ENCODE measurements at places on chromosomes 7 and 10. TPM values are rescaled to one million over a fixed set of nuclear protein-coding genes. Genes with fewer than 3 reads are reported as not detected.

DNA sequence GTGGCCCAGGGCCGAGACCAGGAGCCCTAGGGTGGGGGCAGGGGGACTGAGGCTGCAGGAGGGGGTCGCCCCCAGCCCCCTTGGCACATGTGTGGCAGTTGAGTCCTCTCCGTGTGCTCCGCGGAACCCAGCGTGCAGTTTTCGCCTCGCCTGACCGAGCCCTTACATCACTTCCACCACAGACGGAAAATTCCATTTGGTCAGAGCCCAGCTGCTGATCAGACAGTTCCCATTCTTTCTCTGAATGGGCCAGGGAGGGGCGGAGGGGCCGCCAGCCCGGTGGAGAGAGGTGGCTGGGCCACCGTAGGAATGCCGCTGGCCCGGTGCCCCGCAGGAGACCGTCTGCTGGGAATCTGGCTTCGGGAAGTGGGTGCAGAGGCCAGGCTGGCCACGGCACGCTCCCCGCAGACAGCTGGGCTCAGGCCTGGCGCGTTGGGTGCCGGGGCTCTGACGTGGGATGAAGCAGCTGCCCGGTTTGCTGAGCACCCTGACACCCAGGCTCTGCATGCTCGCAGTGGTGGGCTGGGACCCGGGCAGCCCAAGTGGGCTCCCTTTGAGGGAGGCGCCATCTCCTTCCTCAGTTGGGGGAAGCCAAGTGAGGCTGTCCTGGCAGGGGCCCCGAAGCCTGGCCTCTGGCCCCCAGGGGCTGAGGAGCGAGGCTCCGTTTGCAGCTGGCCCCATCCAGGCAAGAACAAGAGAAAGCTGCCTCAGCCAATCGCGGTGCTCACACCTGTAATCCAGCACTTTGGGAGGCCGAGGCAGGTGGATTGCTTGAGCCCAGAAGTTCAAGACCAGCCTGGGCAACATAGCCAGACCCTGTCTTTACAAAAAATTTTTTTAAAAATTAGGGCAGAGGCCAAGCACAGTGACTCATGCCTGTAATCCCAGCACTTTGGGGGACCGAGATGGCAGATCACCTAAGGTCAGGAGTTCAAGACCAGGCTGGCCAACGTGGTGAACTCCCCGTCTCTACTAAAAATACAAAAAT is 9.9 kb downstream of the TTYH3 start:
- H3K4me1 ChIP-seq: peaks cover 38% of the 10 kb centered on the region
- H3K36me3 ChIP-seq: no peaks in the 10 kb centered on the region
- no peak for DNase-seq
- H3K27me3 ChIP-seq: no peaks in the 10 kb centered on the region

DNA sequence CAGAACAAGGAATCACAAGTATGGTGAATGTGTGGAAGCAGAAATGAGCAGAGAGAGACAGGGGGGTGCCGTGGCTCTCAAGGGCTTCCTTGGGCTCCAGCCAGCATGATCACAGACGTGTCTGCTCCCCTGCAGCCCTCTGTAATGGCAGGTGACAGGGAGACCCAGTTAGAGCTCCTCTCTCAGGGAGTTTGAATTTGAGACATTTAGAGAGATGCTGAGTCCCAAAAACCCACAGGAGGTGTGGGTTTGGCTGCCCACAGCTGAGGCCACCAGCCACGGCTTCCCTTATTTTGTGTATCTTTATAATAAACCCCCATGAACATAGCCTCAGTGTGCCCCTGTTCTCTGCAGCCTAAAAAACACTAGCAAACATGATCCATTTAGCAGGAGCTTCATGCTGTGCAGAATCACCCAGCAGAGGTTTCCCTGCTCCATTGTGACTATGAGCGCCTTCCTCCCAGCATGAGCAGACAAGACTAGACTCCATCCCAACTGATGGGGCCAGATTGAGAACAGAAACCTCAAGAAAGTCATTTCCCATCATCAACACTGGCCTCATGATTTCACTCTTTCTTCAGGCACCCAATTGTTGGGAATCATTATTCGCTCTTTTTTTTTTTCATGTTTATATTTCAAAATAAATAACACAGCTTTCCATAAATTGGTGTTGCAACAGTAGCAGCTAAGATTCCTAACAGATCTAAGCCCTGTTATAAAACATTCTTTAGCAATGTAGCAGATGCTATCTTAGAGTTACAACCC is 13.4 kb downstream of the NOD1 start:
- H3K27me3 ChIP-seq: no peaks in the 10 kb centered on the region
- H3K4me1 ChIP-seq: peaks cover 39% of the 10 kb centered on the region

INMT gene
- total RNA-seq: 3.2 TPM

GRCh38 chr7:159097661-159098423 is 46.8 kb downstream of the VIPR2 start:
- no peak overlapping the region for H3K4me3 ChIP-seq
- no peaks in the 10 kb centered on the region for H3K4me1 ChIP-seq
- no peaks in the 10 kb centered on the region for H3K27me3 ChIP-seq
- no peak overlapping the region for H3K27ac ChIP-seq
- no peaks in the 10 kb centered on the region for H3K36me3 ChIP-seq

CACNA2D1 gene
- total RNA-seq: 8.2 TPM

- H3K27me3 ChIP-seq: no peaks in the 10 kb centered on the region
- H3K4me1 ChIP-seq: no peaks in the 10 kb centered on the region
- H3K36me3 ChIP-seq: no peaks in the 10 kb centered on the region
- H3K4me3 ChIP-seq: no peak overlapping the region
- no peak for DNase-seq
- H3K27ac ChIP-seq: no peak overlapping the region
Measured at GRCh38 chr10:131816941-131817700, 83.7 kb upstream of the PPP2R2D start.

SYT15 gene
- 0.38 TPM for total RNA-seq

ADAM12 gene
- total RNA-seq: 2.5 TPM

DNA sequence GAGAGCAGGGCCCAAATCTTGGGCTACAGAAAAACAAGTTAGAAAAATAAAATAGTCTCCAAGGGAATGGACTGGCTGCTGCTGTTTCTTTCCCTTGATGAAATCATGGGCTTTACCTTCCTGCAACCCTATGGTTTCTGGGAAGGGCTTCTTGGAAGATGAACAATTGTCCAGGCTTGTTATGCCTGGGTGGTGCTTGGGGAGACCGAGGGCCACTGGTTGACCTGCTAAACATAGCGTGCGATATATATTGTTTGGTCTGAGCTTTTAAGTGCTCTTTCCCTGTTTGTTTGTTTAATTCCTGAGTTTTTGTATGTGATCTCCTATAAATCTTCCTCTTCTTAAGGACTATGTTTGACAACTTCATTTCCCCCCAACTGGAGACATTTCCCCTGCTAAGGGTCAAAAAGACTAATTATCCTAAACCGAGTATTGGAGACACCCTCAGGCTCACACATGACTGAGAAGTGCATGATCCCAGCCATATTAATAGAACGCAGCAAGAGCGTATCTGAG is 37.9 kb downstream of the SLC25A28 start:
- no peak for DNase-seq
- no peaks in the 10 kb centered on the region for H3K27me3 ChIP-seq
- H3K4me3 ChIP-seq: no peak overlapping the region
- H3K27ac ChIP-seq: peak overlapping the region; percentile 13
- H3K4me1 ChIP-seq: no peaks in the 10 kb centered on the region

DNA sequence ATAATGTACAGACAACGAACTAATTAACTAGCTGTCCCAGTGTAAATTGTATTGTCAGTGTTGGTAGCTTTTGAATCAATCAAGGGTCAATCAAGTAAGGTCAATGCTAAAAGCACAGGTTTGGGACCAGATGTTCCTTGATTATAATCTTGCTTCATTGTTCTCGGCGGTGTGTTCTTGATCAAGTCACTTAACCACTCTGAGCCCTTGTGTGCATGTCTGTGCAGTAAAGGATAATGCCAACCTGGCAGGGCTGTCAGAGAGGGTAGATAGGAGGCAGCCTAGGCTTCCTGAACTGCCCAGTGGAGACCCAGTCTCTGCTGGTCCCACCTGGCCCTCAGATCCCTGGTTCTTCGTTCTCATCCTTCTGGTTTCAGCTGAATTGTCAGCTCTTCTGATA is 221.0 kb downstream of the EMX2 start:
- H3K4me1 ChIP-seq: no peaks in the 10 kb centered on the region
- H3K27ac ChIP-seq: no peak overlapping the region

DNA sequence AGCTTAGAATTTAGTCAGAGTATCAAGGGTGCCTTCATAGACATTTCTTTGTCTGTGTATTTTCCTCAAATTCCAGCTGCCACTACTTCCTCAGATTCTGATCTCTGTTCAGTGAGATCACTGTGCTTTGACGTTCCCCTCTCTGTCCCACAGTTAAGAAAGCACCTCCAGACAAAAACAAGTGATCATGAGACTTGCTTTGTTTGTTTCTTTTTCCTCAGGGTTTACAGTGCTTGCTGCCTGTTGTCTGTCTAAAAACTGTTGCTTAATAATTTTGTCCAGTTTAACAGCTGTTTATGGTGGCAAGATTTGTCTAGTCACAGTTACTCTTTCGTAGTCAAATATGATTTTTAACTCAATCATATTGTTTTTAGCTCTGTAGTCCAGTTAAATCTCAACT is 29.1 kb downstream of the TRUB1 start:
- no peaks in the 10 kb centered on the region for H3K27me3 ChIP-seq
- no peaks in the 10 kb centered on the region for H3K4me1 ChIP-seq
- DNase-seq: no peak
- no peaks in the 10 kb centered on the region for H3K36me3 ChIP-seq
- H3K27ac ChIP-seq: no peak overlapping the region

DNA sequence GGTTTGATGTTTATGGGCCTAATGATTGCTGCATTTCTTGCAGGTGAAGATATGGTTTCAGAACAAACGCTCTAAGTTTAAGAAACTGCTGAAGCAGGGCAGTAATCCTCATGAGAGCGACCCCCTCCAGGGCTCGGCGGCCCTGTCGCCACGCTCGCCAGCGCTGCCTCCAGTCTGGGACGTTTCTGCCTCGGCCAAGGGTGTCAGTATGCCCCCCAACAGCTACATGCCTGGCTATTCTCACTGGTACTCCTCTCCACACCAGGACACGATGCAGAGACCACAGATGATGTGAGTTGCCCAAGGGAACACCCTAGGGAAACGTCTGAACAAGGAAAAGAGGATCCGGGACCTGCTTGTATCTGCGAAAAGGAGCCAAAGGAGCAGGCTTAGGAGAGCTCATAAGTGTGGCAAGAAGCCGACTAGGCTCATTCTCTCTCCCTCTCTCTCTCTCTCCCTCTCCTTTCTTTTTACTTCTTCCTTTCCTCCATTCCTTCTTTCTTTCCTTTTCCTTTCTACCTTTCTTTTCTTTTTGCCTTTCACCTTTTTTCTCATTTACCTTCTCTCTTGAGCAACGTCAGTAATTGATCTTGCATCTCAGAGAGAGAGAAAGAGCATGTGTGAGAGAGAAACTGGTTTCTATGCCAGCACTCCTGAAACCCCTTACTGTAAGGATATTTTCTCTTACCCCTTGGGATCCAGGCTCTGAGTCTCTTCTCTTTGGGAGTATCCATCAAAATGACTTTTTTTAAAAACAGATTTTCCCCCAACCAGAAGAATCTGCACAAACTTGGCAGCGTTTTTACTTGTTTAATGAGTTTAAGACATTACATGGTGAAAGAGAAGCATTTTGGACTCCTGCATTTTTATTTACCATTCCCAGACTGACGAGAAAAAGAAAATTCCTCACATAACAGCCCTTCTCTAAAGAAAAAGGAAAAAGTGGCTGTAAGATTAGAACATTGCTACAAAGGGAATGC is 4.7 kb downstream of the DLX6 start:
- DNase-seq: no peak
- no peak overlapping the region for H3K27ac ChIP-seq
- H3K4me1 ChIP-seq: peaks cover 22% of the 10 kb centered on the region
- no peaks in the 10 kb centered on the region for H3K36me3 ChIP-seq
- peaks cover 46% of the 10 kb centered on the region for H3K27me3 ChIP-seq

GRCh38 chr10:34647160-34647559 is 167.9 kb downstream of the PARD3 start:
- no peak overlapping the region for H3K4me3 ChIP-seq
- no peaks in the 10 kb centered on the region for H3K27me3 ChIP-seq
- no peaks in the 10 kb centered on the region for H3K36me3 ChIP-seq
- no peak overlapping the region for H3K27ac ChIP-seq

TMEM229A gene
- total RNA-seq: 11.4 TPM

GRCh38 chr10:96416643-96417042 is 57.8 kb upstream of the OPALIN start:
- no peak overlapping the region for H3K27ac ChIP-seq

EPO gene
- not detected for total RNA-seq

GRCh38 chr7:41747961-41748360 is 45.1 kb upstream of the INHBA start:
- no peak overlapping the region for H3K27ac ChIP-seq
- DNase-seq: no peak
- no peak overlapping the region for H3K4me3 ChIP-seq
- H3K36me3 ChIP-seq: no peaks in the 10 kb centered on the region
- H3K4me1 ChIP-seq: no peaks in the 10 kb centered on the region
- H3K27me3 ChIP-seq: no peaks in the 10 kb centered on the region

- no peak for DNase-seq
- H3K36me3 ChIP-seq: no peaks in the 10 kb centered on the region
- H3K4me1 ChIP-seq: no peaks in the 10 kb centered on the region
- no peaks in the 10 kb centered on the region for H3K27me3 ChIP-seq
Measured at GRCh38 chr10:30355601-30356000, 6.5 kb upstream of the MTPAP start.

DNA sequence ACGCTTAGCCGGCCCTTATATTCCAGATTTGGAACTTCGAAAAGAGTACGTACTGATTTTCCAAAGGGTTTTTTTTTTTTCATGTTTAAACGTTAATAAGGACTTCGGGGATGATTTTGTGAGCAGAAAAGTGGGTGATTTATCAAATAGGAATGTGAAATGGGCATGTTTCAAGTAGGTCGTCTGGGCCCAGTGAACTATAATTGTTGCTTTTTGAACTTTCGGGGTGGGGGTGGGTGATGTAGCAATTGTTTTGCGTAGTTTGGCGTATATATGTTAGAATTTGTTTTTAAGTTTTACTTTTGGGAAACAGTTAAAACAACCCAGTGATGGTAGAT is 299 bp upstream of the PBLD start:
- H3K27me3 ChIP-seq: no peaks in the 10 kb centered on the region
- H3K27ac ChIP-seq: peak overlapping the region; percentile 97
- DNase-seq: no peak
- no peaks in the 10 kb centered on the region for H3K36me3 ChIP-seq
- peak overlapping the region; percentile 99 for H3K4me3 ChIP-seq
- H3K4me1 ChIP-seq: peaks cover 39% of the 10 kb centered on the region

Measured in Peyer's patch (tissue), 4 donors.